ENCODE measurements at places on chromosomes 4 and X.

DNA sequence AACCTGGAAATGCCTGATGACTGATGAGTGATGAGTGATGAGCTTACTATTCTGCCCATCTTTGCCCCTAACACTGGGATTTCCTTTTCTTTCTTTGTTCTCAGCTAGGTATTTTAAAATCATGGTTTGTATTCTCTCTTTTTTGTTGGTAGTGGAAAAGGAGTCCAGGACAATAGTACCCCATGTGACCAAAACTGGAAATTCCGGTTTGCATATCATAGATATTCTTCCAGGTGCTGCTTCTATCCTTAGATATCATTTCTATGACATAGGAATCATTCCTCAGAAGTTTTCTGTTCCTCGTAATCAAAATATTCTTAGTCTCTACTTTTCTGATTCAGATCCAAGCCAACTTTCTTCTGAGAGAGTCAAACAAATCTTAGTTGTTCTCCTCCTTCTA, 320.5 kb upstream of the TET2 start:
- no peak for DNase-seq

DNA sequence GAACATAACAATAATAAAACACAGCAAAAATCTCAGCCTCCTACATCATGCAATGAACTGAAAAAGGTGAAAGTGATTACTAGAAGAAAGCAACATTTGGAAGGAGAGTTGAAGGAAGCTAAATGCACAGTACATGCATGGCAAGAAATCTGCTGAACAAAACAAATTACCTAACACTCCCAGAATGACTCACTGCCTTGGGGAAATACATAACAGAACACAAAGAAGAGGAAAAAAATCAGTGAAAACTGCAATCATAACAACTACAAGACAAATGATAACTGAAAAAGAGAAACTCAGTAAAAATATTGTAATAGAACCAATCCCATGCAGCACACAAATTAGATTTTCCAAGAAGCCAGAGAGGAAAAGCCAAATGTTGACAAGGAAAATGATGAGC, 1513.2 kb downstream of the ARAP2 start:
- no peak for DNase-seq

GRCh38 chr4:102554992-102555391, 53.8 kb downstream of the NFKB1 start:
- no peak for DNase-seq

DNA sequence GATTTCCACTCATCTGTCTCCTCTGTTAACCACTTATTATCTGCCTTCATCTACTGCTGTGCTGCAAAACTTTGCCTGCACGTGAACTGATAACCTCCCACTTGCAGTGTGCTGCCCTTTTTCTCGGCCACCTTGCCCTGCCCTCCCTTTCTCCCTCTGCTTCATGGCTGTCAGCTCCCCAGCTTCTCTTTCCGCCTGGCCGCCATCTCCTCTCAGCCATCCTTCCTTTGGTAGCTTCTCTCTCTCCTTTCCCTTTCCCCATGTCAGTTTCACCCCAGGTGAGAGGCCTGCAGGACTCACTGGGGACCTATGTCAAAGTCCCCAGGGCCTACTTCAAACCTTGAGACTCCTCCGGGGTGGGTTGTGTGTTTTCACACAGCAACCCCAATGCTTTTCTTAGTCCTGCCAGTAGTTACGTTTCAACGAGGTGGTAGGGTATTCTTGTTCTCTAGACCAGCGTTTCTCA, 6.6 kb downstream of the MSL3 start:
- no peak for DNase-seq

DNA sequence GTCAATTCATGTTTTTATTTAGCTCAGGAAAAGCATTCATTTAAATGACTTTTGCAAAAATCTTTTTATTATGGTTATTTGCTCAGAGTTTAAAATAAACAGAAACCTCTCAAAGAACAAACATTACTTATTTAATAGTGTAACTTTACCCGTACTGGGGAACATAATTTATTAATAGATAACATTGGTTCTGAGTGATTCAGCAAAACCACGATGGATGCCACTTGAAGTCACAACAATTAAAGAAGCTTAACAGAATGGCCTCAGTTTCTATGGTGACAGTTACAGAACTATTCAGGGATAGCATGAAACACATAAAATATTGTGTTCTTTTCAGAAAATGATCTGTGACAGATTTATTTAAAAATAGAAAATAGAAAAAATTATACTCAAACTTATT, 368.7 kb downstream of the CCSER1 start:
- DNase-seq = no peak

DNA sequence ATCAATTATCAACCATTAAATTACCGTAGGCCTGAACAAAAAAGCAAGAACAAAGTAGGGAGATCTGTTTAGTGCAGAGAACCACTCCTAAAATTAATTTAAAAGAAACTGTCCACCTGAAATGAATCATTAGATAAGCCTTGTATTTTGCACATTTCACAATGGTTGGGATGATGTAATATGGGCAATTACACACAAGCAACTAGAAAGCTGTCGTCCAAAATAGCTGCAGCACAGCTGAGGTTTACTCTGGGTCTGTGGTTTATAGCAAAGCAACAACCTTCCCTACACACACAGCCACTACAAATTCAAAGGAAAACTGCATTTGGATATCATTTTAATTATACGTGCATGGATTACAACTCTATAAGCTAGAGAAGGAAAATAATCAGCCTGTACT, 28.5 kb downstream of the PCDH19 start:
- no peak for DNase-seq

DNA sequence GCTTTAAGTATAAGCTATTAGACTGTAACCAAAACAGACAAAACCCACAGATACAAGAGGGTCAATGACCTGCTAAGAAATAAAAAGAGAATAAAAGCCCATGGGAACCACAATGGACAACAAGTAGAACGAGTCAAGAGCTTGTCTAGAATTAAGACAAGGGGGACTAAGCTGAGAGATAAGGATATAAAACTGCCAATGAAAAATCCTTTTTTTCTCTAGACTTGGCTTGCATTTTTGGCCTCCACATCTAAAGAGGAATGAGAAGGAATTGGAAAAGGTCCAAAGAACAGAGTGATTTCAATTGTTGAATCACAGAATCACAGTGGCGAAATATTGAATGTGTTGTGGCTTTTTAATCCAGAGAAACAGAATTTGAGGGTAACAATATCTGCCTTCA, 135.7 kb downstream of the QDPR start:
- DNase-seq = no peak

DNA sequence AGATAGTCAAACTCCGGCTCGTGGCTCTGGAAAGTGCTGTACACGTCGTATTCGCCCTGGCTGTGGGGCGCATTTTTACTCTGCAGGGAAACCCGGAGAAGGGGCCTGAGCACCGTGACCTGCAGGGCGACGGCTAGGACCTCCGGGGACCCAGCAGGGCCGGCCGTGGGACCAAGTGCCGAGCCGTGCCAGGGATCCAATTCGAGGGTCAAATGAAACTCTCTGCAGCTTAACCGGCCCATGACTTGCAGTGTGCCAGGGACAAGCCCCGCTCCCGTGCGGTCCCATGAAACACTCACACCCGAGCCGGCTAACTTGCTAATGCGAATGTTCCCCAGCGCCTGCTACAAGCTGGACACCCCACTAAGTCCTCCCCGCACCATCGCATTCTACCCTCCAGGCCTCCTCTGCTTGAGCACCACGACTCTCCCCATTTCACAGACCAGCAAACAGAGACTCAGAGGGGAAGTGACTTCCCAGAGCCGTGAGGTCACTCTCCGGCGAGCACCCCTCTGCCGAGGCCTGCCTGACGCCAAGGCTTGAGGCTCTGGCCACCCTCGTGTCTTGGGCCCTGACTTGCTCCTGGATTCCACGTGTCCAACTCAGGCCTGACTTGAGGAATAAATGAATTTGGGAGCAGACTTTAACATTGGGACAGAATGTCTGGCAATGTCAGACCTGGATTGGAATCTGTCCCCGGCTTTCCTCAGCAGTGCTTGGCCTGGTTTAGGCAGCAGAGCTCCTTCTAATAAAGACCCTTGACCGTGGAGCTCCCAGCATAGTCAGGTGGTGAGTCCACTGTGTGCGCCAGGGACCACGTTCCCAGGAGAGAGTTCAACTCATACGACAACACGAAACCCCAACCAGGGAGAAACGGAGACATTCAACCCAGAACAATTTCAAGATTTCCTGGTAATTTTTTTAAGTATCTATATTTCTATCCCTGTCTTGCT, 93.6 kb downstream of the PPP2R2C start:
- peak; percentile 64 for DNase-seq

GRCh38 chr4:184382189-184382846, 92.0 kb downstream of the IRF2 start:
- no peak for DNase-seq

DNA sequence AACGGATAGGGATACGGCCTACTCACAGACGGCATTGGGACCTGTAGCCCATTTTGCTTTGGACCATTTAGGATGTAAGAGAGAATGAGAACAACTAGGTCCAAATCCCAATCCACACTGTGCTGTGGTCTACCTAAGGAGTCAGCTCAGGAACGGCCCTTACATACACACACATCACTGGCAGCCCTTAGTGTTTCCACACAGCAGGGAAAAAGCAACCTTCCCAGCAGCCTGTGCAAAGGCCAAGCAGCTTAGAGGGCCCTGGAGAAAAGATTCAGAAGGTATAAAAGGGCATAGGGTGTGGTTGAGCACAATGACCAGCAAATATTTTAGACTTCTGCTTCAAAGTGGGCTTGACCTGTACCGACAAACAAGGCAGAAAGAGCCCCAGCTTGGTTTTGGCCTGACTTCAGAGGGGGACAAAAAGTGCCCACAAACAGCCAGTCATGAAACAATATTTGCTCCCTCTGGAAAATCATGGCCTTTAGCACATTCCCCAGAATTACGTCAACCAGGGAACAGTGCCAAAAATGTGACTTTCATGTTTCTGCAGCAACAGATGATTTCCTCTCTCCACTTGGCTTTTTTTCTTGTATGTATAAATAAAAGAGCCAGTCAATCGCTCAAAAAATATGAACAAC, 359.5 kb upstream of the FGF16 start:
- no peak for DNase-seq

- DNase-seq = no peak
These were observed 1.2 kb downstream of the TRIML2 start for GRCh38 chr4:188107931-188108843.

DNA sequence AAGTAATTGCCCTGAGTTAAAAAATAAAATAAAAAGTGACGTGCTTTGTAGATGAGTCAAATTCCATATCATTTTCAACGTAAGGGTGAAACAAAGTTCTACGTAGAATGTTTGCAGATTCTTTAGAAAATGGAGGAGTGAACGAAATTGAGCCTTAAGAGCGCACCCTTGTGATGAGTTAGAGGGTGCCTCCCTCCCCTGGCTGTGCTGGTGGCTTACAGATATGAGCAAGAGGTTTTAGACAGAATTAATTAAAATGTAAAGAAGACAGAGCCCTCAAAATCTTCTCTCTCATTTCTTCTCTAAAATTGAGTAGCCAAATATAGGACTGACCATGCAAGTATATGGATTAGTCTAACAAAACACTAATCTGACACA, 30.2 kb upstream of the LGI2 start:
- no peak for DNase-seq

DNA sequence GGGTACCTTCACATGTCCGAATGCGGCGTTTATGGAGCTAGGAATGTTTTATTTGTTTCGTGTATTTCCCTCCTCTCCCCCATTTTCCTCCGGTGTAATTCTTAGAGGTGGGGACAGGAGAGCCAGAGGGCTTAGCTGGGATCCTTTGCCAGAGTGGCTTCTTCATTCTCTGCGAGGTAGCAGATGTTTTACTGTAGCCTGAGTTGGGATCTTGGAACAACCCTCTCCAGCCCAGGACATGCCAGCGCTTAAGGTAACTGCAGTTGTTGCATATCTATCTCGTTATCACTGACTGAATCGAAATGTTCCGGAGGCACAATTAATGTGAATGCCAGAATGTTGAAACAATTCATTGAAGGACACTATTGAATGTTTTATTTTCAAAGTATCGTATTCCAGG, 59.0 kb upstream of the DYNLT3 start:
- no peak for DNase-seq

GRCh38 chr4:29559286-29559685, 1160.9 kb upstream of the PCDH7 start:
- no peak for DNase-seq
